Activated T-cell treated with anti-CD3 and anti-CD28 coated beads for 1 hour (primary cell): ENCODE measurements at places on chromosomes 7 and 10.

DNA sequence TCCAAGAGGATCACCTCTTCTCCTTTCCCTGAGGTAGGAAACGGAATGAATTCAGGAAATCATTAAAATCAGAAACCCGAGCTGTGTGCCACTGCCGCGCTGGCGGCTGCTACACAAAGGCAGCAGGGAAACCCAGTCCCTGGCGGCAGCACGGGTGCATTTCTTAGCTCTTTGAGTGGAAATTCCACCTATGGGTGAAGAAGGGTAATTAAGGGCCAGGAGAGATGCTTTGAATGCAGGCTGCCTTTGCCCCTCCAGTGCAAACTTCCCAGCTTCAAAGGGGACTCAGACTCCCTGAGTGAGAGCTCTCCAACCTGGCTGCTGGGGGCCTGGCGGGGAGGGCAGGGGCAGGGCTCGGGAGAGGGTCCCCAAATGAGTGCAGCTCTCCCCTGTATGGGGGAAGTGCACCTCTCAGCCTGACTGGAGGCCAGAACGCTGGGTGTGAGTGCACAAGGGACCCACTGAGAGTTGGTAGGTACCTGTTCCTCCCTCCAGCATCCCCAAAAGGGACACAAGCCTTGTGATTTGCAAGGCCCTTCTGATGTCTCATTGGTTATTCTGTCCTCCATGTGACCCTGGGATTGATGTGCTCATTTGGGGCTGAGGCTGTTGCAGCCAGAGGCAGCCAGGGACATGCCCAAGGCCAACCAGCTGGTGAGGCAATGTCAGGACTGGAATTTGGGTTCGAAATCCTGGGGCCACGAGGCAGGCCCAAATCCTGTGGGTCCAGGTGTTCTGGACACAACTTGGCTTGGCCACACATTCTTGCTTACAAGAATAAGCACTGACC, 16.3 kb upstream of the ZMIZ1 start:
- DNase-seq: no peak

- no peak for DNase-seq
These were observed 141.1 kb downstream of the CCSER2 start for GRCh38 chr10:84469470-84469869.

DNA sequence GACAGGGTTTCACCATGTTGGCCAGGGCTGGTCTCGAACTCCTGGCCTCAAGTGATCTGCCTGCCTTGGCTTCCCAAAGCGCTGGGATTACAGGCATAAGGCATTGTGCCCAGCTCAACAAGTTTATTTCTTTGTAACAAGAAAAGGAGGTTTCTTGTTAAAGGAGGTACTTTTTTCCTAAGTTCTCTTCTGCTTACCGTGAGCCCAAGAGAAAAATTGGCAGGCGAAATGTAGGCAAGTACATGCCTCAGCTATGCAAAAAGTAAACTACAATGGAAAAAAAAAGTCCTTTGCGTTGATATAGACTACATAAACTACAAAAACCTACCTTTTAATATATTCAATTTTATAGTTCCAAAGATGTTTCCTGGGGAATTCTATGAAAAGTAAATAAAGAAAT, 122.6 kb downstream of the DKK1 start:
- no peak for DNase-seq

DNA sequence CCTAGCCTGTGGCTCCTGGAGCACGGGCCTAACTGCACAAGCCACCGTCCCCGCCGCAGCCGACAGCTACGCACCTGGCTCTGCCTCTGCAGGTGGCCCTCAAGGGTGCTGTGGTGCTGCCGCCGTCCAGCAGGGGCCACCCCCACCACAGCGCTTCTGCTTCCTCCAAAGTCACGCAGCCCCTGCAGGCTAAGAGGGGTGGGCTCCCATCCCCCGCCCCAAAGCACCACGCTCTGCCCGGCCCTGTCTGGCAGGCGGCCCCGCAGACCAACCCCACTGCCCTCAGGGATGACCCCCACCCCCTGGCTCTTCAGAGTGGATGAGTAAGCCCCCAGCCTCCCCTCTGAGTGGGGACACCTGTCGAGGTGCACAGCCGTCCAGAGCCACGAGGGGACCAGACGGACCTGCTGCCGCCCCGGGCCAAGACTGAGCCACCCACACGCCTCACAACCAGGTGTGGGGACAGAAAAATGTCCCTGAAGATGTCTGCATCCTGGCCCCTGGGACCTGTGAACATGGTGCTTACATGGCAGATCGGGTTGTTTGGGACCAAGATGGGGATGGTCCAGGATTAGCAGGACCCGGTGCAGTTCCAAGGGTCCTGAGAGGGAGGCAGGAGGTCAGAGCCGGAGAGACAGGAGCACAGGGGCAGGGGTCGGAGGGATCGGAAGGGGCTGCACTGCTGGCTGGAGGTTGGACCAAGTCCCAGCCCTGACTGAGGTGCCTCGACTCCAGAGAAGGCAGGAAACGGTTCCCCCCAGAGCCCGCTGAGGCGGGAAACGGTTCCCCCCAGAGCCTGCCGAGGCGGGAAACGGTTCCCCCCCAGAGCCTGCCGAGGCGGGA, 9.0 kb upstream of the ADAP1 start:
- no peak for DNase-seq

DNA sequence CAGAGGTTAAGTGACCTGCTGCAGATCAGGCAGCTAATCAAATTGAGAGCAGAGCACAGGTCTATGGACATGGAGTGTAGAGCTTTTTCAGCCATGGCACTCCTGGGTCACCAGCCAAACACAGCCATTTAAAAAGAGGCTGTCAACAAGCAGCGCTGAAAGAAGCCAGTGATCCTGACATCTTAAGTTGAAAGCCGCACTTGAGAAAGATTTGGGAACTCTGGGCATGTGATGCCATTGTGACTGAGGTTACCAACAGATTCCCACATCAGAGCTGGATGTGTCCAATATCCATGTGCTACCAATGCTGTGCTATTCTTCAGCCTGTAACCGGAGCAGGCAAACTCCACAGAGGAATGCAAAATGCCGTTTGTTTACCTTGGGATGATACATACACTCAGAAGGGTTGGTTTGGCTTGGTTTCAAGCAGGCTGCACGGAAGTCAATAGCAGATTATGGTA, 56.2 kb upstream of the ABLIM1 start:
- no peak for DNase-seq

GRCh38 chr7:142139597-142140400, 28.3 kb downstream of the MGAM2 start:
- DNase-seq: no peak

DNA sequence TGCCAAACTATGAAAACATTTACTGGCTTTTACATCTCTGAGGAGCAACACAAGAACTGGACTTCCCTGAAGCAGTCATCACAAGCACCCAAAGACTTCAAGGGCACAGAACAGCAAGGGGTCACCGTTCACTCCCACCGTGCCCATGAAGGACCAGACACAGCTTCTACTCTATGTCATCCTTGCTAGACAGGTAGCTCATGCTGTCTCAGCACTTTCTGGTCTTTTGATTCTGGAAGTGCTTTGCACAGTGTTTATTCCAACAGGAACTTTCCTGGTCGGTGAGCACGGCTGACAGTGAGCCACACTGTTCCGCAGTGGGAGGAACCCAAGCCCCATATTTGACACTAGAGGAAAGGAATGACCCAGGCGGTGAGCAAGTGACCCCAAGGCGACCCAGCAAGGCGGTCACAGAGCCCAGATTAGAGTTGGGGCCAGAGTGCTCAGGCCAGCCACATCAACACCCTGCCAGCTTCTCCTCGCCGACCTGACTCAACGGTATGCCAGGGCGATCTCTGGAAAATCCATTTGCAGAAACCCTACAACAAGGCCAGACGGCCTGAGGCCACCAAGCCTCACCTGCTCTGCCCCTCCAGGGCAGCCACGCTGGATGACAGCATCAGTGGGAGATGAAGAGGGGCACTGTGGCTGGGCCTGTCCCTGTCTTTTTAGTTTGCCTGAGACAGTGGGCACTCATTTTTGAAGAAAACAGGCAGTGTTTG, 318.6 kb downstream of the TCERG1L start:
- DNase-seq: no peak

- no peak for DNase-seq
These were observed 354 bp upstream of the GIMAP5 start for GRCh38 chr7:150736864-150737263.

DNA sequence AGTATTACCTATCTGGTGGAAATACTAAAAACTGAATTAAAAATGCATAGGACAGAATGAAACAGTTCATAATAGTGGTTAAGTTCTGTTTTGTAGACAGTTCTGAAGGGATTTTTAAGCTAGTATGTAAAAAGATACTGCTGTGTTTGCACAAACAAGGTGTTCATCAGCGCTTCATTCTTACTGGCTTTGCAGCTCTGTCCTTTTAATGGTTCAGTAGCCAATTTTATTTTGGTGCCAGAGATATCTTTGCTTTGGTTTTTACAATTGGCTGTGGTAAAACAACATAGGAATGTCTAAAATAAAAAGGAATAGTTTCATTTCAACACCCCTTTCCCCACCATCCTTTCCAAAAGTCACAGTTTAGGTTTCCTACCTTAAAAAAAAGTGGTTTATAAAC, 33.0 kb downstream of the STAM start:
- no peak for DNase-seq

- no peak for DNase-seq
These were observed 140.7 kb downstream of the RGS10 start for GRCh38 chr10:119401671-119402395.

- no peak for DNase-seq
These were observed 59.1 kb downstream of the TFAM start for GRCh38 chr10:58444321-58444720.

DNA sequence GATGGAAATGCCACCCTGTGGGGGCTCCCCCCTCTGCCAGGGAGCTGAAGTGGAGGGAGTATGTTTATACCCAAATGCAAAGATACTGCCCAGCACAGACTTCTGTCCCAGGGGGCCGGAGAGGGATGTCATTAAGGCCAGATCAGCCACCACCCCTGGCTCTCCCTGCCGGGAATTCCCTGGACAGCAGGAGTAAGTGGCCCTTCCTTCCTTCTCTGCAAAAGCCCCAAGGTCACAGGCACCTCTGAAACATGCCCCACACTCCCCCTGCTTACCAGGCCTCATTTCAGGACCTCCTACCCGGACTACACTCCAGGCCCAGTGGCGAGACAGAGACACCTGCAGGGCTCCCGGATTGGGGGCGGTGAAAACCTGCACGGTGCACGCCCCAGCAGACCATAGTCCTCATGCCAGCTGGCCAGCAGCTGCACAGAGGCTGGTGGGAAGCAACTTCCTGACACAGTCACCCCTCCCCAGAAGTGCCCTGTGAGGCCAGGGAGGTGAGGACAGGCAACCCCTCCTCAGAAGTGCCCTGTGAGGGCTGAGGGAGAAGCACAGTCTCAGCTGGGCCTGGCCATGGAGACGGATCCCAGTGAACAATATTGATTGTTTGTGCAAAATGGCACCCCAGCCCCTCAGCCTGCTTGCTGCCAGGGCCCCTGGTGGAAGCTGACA, 33.0 kb upstream of the RET start:
- no peak for DNase-seq

- no peak for DNase-seq
These were observed 51.4 kb downstream of the RHOBTB1 start for GRCh38 chr10:60892571-60892970.

GRCh38 chr10:48365668-48366067, 59.2 kb downstream of the MAPK8 start:
- DNase-seq: no peak

DNA sequence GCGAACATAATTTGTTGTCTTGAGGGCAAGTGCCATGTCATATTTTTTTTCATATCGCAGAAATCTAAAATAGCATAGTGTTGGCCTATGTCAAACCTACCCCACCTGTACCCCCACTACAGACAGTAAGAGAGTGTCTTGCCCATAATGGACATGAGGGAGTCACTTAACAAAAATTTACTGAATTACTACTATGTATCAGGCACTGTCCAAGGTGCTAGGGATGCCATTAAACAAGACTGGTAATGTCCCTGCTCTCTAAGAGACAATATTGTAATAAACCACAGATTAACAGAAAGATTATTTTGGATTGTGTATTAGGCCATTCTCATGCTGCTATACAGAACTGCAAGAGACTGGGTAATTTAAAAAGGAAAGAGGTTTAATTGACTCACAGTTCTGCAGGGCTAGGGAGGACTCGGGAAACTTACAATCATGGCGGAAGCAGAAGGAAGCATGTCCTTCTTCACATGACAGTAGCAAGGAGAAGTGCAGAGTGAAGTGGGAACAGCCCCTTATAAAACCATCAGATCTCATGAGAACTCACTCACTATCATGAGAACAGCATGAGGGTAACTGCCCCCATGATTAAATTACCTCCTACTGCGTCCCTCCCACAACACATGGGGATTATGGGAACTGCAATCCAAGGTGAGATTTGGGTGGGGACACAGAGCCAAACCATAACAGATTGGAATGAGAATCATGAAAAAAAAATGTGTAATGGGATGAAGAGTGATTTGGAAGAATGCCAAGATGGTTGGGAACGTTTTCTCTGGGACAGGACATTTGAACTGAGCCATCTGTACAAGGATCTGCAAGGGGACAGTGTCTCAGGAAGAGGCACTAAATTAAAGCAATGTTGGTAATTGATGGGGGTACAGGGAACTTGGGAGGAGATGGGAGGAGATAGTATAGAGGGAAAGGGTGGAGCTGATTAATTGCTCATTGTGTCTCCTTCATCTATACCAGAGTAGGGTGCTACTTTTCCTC, 108.5 kb downstream of the FAM107B start:
- no peak for DNase-seq

- peak; percentile 9 for DNase-seq
These were observed 23.7 kb downstream of the SRRM3 start for GRCh38 chr7:76225379-76225778.

GRCh38 chr10:119991816-119992215, 99.3 kb downstream of the SEC23IP start:
- no peak for DNase-seq

DNA sequence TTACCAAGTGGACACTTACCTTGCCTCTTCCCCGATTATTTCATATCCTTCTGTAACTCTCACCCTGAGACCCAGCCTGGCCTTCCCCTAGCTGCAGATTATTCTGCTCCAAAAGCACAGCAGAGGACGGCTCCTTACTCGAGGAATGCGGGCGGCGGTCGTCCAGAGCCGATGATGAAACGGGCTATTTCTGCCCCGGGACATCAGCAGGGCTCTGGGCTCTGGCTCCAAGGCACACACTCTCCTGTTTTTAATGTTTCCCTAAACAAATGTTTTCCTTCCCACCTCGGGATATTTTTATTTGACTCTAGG, 343 bp upstream of the C10orf71 start:
- DNase-seq: no peak

GRCh38 chr7:27107391-27108381, 5.2 kb upstream of the HOXA2 start:
- DNase-seq: no peak

- no peak for DNase-seq
These were observed 22.8 kb downstream of the PWWP2B start for GRCh38 chr10:132419538-132420468.

- DNase-seq: no peak
These were observed 475.1 kb downstream of the PARD3 start for GRCh38 chr10:34339816-34340553.
